ENCODE measurements at places on chromosomes 12 and 14.

GRCh38 chr14:97185186-97185585 is 388.0 kb downstream of the VRK1 start:
- DNase-seq = no peak

DNA sequence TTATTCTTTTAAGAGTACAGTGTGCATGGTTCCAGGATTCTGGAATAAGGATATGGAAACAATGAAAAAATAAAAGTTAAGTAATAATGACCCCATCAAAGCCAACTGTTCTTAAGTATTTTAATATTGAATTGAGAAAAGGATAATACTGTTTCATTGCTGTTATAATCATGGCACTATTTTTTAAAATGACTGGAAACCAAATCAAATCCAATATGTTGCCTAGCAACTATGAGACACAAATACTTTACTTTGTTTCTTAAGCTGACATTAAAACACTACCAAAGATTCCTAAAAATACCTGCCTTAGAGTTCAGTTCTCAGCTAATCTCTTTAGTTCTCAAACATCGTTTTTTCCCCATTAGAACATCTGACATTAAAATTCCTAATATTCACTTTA is 66.4 kb upstream of the OTOGL start:
- no peak for DNase-seq

- DNase-seq = no peak
These were observed 366.4 kb downstream of the IPO8 start for GRCh38 chr12:30329281-30329680.

DNA sequence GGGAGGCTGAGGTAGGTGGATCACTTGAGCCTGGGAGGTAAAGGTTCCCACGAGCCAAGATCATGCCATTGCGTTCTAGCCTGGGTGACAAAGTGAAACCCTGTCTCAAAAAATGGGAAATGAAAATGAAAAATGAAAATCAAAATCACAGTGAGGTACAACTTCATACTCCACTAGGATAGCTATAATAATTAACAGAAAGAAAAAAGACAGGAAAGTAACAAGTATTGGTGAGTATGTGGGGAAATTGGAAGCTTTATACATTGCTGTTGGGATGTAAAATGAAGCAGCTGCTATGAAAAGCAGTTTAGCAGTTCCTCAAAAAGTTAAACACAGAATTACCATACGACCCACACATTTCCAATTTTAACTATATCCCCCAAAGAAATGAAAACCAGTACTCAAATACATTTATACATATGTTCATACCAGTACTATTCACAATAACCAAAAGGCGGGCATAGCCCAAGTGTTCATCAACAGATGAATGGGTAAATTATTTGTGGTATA is 22.2 kb downstream of the SGPP1 start:
- no peak for DNase-seq

DNA sequence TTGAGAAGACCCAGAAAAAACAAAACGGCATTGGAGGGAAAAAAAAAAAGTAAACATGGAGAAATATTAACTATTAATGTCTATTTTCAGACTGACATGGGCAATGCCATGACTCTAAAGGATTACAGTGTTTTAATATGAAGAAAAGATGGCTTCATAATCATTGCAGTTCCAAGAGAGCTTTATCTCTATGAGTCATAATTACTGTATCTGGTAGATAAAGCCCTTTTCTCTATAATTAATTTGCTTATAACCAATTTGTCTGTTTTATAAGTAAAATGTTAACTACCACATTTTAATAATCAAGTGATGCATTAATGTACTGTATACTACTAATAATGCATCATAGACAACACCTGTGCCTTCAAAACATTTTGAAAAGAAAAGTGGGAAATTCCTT is 59.7 kb downstream of the CLIP1 start:
- DNase-seq = no peak
